Kasumi-1 (cell line): ENCODE measurements at places on chromosomes 12 and 14.

- peak; percentile 8 for DNase-seq
Measured at GRCh38 chr14:21343035-21343794, 40.6 kb downstream of the SUPT16H start.

DNA sequence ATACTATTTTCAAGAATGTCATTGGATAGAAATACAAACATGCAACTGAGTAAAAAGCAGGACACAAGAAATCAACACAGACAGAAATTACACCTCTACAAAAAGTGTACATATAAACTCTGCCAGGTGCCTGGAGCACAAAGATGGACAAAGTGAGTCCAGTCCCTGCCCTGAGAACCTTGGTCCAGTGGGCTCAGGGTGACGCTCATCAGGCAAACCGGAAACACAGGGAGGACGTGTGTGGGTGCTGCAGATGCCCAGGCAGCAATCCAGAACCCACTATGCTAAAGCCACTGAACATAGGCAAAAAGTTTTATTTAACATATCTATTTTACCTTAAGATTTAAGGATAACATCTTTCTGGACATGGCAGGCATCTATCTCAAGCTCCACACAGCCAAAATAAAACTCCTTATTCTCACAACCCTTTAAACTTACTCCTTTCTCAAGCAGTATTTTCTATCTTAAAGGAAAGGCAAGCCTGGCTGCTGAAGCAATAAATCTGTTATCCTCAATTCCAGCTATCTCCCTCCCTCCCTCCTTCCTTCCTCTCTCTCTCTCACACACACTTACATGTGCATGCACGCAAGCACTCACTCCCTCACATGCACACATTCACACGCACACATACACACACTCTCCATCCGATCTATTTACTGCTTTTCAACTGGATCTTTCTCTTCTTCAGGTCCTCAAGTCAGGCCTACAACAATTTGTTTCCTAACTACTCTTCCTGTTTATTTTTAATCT is 10.2 kb downstream of the PPP1R13B start:
- no peak for DNase-seq

- no peak for DNase-seq
Measured at GRCh38 chr12:30026621-30027234, 243.0 kb upstream of the TMTC1 start.

- DNase-seq, result no peak
Measured at GRCh38 chr14:75048101-75048500, 3.2 kb downstream of the MLH3 start.

- DNase-seq, result no peak
Measured at GRCh38 chr12:115968211-115968610, 309.3 kb downstream of the MED13L start.

DNA sequence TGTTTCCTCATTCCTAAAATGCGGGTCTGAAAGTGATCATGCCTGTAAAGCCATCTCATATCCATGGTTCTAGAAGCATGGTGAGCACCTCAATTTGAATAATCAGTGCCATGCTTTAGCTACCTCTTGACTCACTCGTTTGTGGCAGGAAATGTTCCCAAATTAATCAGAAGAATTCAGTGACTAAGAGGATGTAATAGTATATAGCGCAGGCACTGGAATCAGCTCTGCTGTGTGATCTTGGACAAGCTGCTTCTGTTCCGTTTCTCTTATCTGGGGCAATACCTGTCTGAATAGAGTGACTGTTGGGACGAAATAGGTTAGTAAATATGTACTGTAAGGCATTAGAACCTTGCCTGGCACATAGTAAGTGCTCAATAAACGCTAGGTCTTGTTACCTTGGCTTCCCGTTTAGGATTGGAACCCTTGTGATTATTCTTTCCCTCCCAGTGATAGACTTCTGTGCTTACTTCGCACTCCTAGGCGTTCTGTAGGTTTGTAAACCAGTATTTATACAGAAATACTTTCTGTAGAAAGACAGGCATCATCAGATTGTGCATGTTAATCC is 820 bp upstream of the SMAGP start:
- DNase-seq, result no peak

- DNase-seq, result no peak
Measured at GRCh38 chr12:63045020-63045860, 105.8 kb downstream of the AVPR1A start.

DNA sequence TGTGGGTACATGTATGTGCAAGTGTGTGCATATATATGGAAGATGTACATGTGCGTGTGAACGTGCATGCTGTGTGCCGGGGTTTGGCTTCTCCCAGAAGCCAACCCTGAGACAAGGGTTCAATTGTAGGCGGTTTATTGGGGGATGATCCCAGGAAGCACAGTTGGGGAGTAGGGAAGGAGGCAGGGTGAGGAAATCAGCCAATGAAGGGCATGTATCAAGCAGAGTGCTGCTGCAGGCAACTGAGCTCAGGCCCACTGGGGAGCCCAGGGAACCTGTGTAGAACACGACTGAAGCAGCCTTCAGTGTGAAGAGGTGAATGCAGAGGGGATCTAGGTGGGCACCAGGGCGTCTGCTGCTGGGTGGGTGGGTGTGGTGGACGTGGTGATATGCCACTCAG is 21.6 kb downstream of the SYNDIG1L start:
- DNase-seq, result no peak

GRCh38 chr12:48054955-48055821 is 50.7 kb downstream of the SENP1 start:
- no peak for DNase-seq

DNA sequence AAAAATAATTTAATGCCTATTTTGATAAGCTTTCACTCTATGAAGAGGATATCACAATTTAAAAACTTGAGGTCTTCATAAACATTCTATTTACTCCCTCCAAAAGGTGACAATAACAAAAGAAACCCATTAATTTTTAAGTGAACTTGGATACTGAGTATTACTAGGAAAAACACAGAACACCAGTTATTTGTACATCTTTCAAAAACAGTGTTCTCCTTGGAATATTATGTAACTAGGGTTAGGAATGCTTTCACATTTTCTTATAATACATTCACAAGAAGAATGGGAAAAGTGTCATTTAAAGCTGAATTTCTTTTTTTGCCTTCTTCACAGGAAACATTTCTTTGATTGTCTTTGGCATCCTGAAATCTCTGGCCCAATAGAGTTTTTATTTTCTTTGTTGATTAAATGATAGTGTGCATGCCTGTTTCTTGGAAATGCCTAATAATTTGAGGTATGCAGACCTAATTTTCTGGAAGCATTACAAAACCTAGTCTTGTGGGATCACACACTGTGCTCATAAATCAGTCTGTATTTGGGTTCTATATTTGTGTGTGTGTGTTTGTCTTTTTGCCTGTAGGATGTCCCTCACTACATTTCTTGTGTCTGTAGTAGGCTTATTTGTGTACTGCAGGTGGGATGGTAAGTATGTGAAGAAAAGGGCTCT is 76.5 kb downstream of the WNK1 start:
- no peak for DNase-seq

DNA sequence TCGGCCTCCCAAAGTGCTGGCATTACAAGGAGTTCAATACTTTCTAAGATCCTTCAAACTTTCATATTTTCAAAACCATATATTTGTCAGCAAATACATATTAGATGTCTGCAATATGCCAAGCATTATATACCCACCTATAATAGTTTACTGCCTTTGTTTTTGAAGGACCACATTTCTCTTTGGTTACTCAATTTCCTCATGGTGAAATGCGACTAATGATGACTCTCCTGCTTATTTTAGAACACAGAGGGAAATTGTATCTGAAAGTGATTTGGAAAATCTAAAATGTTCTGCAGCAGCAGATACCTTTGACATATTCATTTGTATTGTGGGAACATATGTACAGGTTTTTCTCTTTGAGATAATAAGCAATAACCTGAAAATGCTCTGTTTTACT is 2.7 kb upstream of the CNTN1 start:
- no peak for DNase-seq

GRCh38 chr12:32261638-32262037 is 137.7 kb upstream of the FGD4 start:
- no peak for DNase-seq

DNA sequence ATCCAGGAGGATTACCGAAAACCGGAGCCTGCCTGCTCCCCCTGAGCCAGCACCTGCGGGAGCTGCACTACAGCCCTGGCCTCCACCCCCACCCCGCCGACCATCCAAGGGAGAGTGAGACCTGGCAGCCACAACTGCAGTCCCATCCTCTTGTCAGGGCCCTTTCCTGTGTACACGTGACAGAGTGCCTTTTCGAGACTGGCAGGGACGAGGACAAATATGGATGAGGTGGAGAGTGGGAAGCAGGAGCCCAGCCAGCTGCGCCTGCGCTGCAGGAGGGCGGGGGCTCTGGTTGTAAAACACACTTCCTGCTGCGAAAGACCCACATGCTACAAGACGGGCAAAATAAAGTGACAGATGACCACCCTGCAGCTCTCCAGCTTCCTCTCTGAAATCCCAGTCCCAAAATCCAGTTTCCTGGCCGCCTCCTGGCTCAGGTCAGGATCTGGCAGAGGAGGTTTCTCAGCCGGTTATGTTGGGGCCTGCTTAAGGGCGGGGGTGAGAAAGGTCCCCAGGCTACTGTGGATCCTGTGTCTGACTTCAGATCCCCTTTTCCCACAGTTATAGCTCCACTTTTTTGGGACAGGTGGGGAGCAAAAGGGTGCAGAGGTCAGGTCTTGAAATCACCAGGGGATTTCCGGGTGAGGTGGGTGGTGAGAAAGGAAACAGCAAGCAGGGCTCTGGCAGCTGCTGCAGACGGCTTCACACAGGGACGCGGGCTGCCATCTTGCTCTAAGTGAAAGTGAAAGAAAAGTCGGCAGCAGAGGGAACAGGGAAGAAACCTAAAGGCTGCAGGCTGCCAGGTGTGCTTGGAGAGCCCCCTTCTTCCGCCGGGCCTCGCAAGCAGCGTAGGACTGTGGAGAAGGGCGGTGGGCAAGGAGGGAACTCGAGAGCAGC is at the start of gene TAPBPL:
TAPBPL (plus strand) TSS at position 695 of the 897 bp plus-strand sequence. CDS start 207 bp downstream, outside the sequence.
- DNase-seq, result peak; percentile 58

GRCh38 chr14:105577314-105577861 is 51.0 kb downstream of the TMEM121 start:
- DNase-seq, result no peak

GRCh38 chr14:78071016-78071549 is 99.1 kb upstream of the NRXN3 start:
- no peak for DNase-seq

DNA sequence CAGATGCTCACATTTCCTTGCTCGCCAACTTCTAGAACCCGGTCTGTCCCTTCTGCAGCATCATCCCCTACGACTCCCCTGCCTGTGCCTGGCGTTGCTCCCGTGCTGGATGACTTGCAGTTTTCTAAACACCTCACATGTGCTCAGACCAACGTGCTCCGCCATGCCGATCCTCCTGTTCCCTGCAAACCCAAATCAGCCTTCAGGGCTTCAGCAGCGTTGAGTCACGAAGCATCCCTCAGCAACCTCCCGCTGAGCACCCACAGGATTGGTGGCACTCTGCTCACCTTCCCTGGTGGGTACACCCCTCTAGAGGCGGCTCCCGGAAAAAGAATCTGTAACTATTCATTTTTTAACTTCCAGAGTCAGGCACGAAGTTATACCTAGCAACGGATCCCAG is 2.8 kb upstream of the PIWIL1 start:
- no peak for DNase-seq

DNA sequence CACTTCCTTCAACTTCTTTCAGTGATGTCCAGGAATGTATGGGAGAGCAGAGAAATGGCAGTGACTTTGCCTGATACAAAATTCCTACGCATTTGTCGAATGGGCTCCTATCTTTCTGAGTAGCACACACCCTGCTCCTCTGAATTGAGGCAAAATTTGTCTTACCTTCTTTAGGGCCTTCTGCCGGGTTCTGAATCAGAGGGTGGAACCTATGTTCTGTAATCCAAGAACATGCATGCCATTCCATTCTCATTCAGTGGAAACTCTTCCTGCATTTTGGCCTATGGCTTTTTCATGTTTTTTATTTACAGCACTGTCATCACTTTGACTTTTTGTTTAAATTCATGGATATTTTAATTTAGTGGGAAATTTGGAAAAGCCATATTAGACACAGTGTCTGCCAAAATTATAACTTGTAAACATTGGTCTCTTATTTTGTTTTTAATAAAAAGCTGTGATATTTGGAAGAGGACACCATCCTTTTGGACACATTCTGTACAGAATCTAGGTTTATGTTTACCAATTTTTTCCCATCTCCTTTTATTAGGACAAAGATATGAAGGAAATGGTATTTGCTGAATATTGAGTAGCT is 402.2 kb upstream of the FAR2 start:
- DNase-seq, result no peak

DNA sequence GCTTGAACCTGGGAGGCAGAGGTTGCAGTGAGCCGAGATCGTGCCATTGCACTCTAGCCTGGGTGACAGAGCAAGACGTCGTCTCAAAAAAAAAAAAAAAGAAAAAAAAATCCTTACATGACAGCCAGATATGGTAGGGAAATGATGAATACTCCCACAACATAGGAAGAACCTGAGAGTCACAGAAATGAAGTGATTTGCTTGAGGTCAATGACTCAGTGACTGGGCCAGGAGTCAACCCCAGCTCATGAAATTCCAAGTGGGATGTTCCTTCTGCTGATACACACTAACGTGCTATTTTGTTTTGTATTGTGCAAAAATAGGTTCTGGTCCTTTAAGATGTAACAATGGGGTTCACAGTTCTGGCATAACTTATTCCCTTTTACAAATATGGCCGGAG is 9.0 kb downstream of the RHOF start:
- DNase-seq, result no peak

GRCh38 chr14:59214702-59215302 is 26.3 kb downstream of the DAAM1 start:
- DNase-seq, result no peak

DNA sequence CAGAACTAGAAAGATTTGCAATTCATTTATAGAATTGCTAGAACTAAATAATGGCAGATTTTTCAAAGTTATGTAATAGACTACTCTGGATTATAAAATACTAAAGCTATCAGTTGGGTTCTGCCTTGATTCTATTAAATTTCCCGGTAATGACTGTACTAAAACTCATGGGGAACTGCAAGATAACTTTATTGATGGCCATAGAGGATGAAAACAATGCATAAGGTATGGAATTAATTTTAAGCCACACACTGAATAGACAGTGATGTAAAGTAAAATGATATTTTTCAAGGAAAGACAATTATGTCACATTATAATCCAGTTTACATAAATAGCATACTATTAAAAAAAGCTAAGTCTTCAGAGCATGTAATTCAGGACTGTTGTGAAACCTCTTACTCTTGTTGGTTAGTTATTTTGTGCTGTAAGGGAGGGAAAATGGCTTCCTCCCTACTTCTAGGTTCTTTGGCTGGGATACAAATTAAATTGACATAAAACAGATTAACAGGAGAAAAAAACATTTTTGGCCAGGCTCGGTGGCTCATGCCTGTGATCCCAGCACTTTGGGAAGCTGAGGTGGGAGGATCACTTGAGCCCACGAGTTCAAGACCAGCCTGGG is 134.4 kb upstream of the AMIGO2 start:
- no peak for DNase-seq

GRCh38 chr12:68796399-68796798 is 11.6 kb upstream of the MDM2 start:
- DNase-seq, result no peak
